ENCODE measurements at places on chromosomes 2 and 18. TPM values are rescaled to one million over a fixed set of nuclear protein-coding genes. Genes with fewer than 3 reads are reported as not detected.

The BMP10 gene
- not detected for total RNA-seq

The MYO5B gene
- total RNA-seq = not detected

GRCh38 chr2:40654346-40654745 lies 202.5 kb upstream of the SLC8A1 start:
- ATAC-seq = no peak

The ANKRD44 gene
- 154 TPM for total RNA-seq

The AKAIN1 gene
- total RNA-seq = not detected

All from activated T-helper 17 cell treated with anti-CD3 and anti-CD28 coated beads, Interleukin-2, amount 50 U/mL, for 72 hours (primary cell).